ENCODE measurements at places on chromosomes 5 and 9. TPM values are rescaled to one million over a fixed set of nuclear protein-coding genes. Genes with fewer than 3 reads are reported as not detected.

The C1QTNF2 gene
- total RNA-seq: 26.8 TPM

DNA sequence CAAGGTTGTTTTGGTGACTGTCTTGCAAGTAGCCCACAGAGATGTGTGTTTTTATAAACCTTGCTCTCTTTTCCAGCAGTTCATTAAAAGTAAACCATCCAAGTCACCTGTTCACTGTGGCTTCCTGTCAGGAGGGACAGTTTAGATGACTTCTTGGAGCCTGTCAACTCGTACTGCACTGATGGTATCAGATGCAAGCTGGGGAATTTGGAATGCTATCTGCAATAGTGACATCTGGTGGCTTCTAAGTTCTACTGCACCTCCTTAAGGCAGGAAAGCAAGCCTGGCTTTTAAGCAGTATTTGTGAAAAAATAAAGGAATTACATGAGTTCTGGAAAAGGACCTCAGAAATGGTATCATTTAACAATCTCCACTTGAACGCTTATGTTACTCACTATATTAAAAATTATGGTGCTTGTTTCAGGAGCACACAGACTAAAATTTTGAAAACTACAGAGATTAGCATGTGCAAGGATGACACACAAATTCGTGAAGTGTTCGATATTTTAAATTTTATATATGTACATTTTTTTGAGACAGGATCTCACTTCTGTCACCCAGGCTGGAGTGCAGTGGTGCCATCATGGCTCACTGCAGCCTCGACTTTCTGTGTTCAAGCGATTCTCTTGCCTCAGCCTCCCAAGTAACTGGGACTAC lies 164.0 kb downstream of the TTC39B start:
- peaks cover 3% of the 10 kb centered on the region for H3K4me1 ChIP-seq
- H3K27ac ChIP-seq: no peak overlapping the region
- H3K36me3 ChIP-seq: no peaks in the 10 kb centered on the region
- DNase-seq: peak; percentile 78
- no peaks in the 10 kb centered on the region for H3K27me3 ChIP-seq

DNA sequence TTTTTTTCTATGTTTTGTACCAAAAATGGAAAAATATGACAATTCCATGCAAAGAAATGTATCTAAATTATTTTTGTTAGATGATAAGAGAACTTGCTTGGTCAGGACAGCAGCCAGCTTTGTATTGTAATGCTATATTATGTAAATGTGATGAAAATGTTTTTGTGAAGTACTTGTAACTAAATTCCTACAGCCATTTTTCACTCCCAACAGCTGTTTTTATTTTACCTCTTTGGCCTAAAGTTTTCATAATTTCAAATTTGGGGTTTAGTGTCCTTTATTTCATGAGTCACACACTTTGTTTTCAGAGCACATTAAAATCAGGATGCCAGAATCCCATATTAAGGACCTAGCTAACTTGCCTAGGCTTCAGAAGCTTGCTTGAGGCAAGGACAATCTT lies 64.1 kb downstream of the WDR41 start:
- H3K27ac ChIP-seq: no peak overlapping the region
- peak; percentile 55 for DNase-seq
- H3K4me3 ChIP-seq: no peak overlapping the region
- no peaks in the 10 kb centered on the region for H3K27me3 ChIP-seq
- peaks cover 23% of the 10 kb centered on the region for H3K36me3 ChIP-seq
- H3K4me1 ChIP-seq: no peaks in the 10 kb centered on the region

GRCh38 chr9:134962973-134963364 lies 45.3 kb upstream of the FCN1 start:
- no peak overlapping the region for H3K4me3 ChIP-seq
- DNase-seq: no peak
- peaks cover 36% of the 10 kb centered on the region for H3K4me1 ChIP-seq

DNA sequence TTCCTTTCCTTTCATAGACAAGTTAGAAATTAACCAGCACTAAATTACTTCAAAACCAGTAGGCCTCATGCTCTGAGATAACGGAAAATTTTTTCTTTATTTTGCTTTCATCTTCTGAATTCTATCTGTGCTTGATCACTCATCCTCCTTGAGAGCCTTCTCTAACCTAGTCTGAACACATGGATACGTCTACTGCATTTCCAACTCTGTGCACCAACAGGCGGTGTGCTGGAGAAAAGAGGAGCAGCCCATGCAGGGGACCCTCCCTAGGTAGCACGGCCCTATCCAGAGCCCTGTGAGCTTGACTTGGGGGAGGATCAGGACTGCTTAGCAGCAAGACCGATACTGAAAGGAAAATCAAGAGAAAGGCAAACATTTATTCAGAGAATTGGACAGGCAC lies 149.8 kb downstream of the AUH start:
- DNase-seq: no peak
- peaks cover 6% of the 10 kb centered on the region for H3K36me3 ChIP-seq
- no peak overlapping the region for H3K27ac ChIP-seq

DNA sequence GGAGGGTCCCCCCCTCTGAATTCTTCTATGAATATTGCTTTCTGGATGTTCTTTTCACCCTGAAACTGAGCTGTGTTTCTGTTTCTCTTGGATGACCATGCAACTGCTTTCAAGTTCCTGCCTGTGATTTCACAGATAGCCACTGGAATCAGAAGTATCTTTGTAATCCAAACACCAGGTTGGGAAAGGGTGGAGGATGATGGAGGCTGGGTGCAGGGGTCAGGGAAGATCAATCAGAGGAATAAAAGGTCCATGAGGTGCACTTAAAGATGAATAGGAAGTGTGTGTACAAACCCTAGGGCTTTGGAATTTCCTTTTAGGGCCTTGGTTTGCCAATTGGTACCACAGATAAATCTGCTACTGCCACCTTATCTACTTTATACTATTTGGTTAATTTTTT lies 68.2 kb upstream of the AGXT2 start:
- H3K27ac ChIP-seq: no peak overlapping the region
- no peaks in the 10 kb centered on the region for H3K4me1 ChIP-seq
- no peaks in the 10 kb centered on the region for H3K36me3 ChIP-seq
- no peak overlapping the region for H3K4me3 ChIP-seq
- no peaks in the 10 kb centered on the region for H3K27me3 ChIP-seq

DNA sequence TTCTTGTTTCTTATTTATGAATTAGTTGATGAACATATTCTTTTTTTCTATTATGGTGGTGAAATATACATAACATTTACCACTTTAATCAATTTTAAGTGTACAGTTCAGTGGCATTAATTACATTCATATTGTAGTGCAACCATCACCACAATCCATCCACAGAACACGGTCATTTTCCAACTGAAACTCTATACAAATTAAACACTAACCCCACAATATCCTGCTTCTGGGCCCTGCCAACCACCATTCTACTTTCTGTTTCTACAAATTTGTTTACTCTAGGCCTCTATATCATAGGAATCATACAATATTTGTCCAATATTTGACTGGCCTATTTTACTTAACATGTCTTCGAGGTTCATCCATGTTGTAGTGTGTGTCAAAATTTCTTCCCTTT lies 7.3 kb downstream of the GCNT4 start:
- no peak overlapping the region for H3K27ac ChIP-seq
- no peak for DNase-seq
- H3K36me3 ChIP-seq: no peaks in the 10 kb centered on the region
- H3K4me3 ChIP-seq: no peak overlapping the region
- H3K27me3 ChIP-seq: no peaks in the 10 kb centered on the region
- no peaks in the 10 kb centered on the region for H3K4me1 ChIP-seq

GRCh38 chr9:34375901-34376595 lies 650 bp downstream of the MYORG start:
- DNase-seq: peak; percentile 67
- peak overlapping the region; percentile 84 for H3K27ac ChIP-seq
- H3K4me1 ChIP-seq: peaks cover 49% of the 10 kb centered on the region

The C9orf72 gene
- 15.2 TPM for total RNA-seq

DNA sequence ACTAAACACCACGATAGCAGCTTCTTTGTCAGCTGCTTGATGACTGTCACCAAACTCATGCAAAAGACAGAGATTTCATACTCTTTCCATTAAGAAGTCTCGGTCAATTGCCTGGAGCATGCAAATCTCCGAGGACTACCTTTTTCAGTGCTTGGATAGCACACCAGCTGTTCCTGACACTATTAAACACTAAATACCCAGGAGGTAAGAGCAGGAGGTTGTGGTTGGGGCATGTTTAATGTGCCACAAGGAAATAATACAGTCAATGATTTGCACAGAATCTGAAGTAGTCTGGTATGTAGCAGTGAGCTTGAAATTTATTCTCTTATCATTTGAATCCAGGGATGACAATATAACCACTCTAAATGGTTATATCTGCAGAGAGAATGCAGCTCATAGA lies 996.2 kb downstream of the CDH12 start:
- no peaks in the 10 kb centered on the region for H3K4me1 ChIP-seq
- H3K36me3 ChIP-seq: no peaks in the 10 kb centered on the region
- no peak for DNase-seq
- H3K27me3 ChIP-seq: no peaks in the 10 kb centered on the region

The SURF1 gene
- total RNA-seq: 19.3 TPM

GRCh38 chr5:41832430-41832829 lies 37.8 kb downstream of the OXCT1 start:
- H3K4me1 ChIP-seq: peaks cover 3% of the 10 kb centered on the region
- no peaks in the 10 kb centered on the region for H3K27me3 ChIP-seq
- H3K27ac ChIP-seq: no peak overlapping the region
- peaks cover 19% of the 10 kb centered on the region for H3K36me3 ChIP-seq
- H3K4me3 ChIP-seq: no peak overlapping the region

- H3K36me3 ChIP-seq: no peaks in the 10 kb centered on the region
- no peak overlapping the region for H3K4me3 ChIP-seq
- H3K27ac ChIP-seq: no peak overlapping the region
These were observed 564.8 kb upstream of the WWC1 start for GRCh38 chr5:167726642-167727041.

The PROB1 gene
- total RNA-seq: 18.8 TPM

The CD72 gene
- 1.6 TPM for total RNA-seq

The POU5F2 gene
- 0.89 TPM for total RNA-seq

GRCh38 chr9:127770583-127770904 lies 7.9 kb downstream of the SH2D3C start:
- peaks cover 13% of the 10 kb centered on the region for H3K36me3 ChIP-seq
- H3K4me1 ChIP-seq: peaks cover 33% of the 10 kb centered on the region
- H3K27me3 ChIP-seq: no peaks in the 10 kb centered on the region
- H3K4me3 ChIP-seq: peak overlapping the region; percentile 41

DNA sequence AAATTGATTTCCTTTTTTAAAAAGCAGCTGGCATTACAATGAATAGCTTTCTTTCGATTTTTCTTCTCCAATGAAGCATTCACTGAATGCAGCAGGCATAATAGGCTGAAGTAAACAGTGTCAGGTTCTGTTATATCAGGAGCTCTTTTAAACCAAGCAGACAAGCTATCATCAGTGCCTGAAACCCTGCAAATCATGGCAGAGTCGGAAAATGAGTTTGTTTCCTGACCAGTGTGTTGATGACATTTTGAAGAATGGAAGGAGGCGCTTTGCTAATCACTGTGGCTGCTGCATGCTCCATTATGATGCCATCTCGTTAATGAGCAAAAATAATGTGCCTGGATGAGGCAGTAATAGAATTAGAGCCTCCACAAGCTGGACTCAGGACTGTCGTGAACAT lies 284.5 kb downstream of the ZNF608 start:
- no peak for DNase-seq
- H3K36me3 ChIP-seq: no peaks in the 10 kb centered on the region
- H3K4me3 ChIP-seq: no peak overlapping the region
- no peak overlapping the region for H3K27ac ChIP-seq

GRCh38 chr9:109417054-109417453 lies 81.1 kb downstream of the PTPN3 start:
- no peaks in the 10 kb centered on the region for H3K4me1 ChIP-seq
- H3K36me3 ChIP-seq: no peaks in the 10 kb centered on the region
- H3K27ac ChIP-seq: no peak overlapping the region

DNA sequence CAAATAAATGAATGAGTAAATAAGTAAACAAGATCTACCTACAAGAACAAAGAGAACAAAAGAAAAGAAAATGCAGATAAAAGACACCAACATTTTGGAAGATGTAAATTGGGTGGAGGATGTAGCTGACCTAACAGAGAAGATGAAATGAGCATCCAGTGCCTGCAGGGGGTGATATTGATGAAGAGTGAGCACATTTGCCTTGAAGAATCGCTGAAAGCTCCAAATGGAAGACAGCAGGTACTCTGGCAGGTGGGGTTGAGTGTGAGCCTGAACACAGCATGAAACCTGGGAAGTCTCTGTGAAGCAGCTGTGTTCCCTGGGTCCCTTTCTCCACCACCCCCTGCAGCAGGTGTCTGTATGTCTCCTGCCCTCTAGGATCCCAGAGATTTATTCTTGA lies 125.6 kb downstream of the NXNL2 start:
- H3K27me3 ChIP-seq: no peaks in the 10 kb centered on the region
- no peak for DNase-seq
- H3K27ac ChIP-seq: no peak overlapping the region

The SELENOP gene
- 142 TPM for total RNA-seq

The ZNF608 gene
- total RNA-seq: 19.5 TPM

The ASTN2 gene
- total RNA-seq: 3.5 TPM

The PCDHB14 gene
- total RNA-seq: 4.8 TPM

GRCh38 chr5:80937584-80938356 lies 22.4 kb upstream of the RASGRF2 start:
- H3K4me1 ChIP-seq: peaks cover 2% of the 10 kb centered on the region
- H3K36me3 ChIP-seq: no peaks in the 10 kb centered on the region
- no peaks in the 10 kb centered on the region for H3K27me3 ChIP-seq
- no peak overlapping the region for H3K4me3 ChIP-seq
- no peak overlapping the region for H3K27ac ChIP-seq

GRCh38 chr9:78525986-78526560 lies 229.1 kb downstream of the PSAT1 start:
- H3K27ac ChIP-seq: no peak overlapping the region
- no peaks in the 10 kb centered on the region for H3K4me1 ChIP-seq
- no peaks in the 10 kb centered on the region for H3K27me3 ChIP-seq

GRCh38 chr5:123448743-123449142 lies 25.5 kb upstream of the CEP120 start:
- no peak for DNase-seq
- no peak overlapping the region for H3K4me3 ChIP-seq
- no peaks in the 10 kb centered on the region for H3K4me1 ChIP-seq
- no peaks in the 10 kb centered on the region for H3K27me3 ChIP-seq
- H3K27ac ChIP-seq: no peak overlapping the region

The STKLD1 gene
- total RNA-seq: 1.4 TPM

GRCh38 chr5:15353086-15353645 lies 146.8 kb upstream of the FBXL7 start:
- H3K27me3 ChIP-seq: no peaks in the 10 kb centered on the region
- no peak overlapping the region for H3K27ac ChIP-seq
- H3K36me3 ChIP-seq: no peaks in the 10 kb centered on the region
